ENCODE measurements at places on chromosomes 16 and 17.

DNA sequence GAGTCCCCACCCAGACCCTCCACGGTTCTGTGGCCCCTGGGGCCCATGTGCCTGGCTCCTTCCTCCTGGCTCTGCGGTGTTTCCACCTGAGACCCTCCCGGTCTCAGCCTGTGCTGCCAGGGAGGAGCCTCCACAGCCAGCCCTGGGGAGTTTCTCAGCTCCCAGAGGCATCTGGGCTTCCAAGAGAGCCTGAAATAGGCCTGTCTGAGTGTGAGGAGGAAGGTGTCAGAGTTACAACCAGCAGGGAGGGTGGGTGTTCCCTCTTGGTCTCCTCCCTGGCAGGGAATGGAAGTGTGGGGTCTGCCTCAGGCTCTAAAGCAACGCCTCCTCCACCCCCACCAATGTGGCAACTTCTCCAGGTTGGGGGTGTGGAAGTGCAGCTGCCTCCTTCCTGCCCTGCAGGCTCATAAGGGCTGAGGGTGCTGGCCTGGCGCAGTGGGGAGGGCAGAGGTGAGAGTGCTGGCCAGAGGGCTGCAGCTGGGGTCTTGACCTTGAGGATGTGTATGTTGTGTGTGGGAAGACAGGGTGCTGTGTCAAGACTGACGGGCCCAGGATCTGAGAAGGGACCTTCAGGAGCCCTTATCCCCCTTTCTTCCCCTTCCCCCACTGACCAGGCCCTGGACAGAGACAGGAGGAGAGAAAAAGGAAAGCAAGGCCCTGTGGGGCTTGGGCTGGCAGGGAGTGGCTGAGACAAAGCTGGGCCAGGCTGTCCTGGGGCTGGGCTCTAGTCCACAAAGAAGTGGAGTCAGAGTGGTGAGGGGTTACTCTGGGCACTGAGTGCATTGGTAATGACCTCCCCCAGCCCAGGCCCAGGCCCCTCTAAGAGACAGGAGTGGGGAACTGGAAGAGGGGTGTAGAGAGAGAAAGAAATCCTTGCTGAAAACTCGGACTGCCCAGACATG is 2.4 kb downstream of the CYGB start:
- DNase-seq, result no peak

DNA sequence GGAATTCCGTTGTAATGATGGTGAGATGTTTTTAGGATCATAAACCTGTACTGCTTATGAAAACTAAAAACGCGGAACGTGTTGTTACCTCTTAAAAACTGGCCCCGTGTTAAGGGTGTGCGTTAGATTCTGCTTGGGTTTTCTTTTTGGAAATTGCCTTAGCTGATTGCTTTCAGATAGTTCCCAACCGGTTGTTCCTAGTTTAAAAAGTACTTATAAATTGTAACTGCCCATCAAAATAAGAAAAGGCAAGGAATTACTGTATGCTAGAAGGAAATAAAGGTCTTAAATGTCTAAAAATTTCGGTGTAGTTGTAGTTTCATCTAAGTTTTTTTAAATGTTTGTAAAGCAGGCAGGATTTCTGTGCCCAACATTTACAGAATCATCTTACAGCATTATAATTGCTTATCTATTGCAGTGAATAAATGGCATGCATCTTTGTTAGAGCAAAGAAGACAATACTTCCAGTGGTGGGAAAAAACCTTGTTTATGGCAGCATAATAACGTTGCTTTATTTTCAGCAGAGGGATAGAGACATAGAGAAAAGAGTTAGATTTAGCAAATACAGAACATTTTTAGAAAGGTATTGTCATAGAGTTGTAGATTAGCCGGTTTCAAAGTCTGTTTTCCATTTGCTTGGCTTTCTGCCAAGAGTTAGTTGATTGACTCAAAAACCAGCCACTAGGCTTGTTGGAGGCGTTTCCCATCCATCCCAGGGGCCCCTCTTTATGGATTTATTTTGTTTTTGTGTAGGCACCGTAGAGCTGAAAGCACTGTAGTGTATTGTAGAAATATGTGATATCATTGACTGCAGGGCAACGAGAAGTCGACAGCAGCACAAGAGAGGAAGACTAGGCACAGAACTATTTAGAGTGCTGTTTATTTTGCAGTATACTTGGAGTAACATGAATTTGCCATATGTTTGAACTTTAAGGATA is 1.7 kb downstream of the PPM1D start:
- peak; percentile 51 for DNase-seq

GRCh38 chr16:24844101-24845030 is 1.4 kb upstream of the SLC5A11 start:
- DNase-seq, result peak; percentile 42

GRCh38 chr16:4077174-4077649 is 39.0 kb downstream of the ADCY9 start:
- no peak for DNase-seq

- no peak for DNase-seq
These were observed 34.5 kb downstream of the ABCC1 start for GRCh38 chr16:15983898-15984297.

- no peak for DNase-seq
These were observed 724 bp downstream of the MVP start for GRCh38 chr16:29820730-29821642.

DNA sequence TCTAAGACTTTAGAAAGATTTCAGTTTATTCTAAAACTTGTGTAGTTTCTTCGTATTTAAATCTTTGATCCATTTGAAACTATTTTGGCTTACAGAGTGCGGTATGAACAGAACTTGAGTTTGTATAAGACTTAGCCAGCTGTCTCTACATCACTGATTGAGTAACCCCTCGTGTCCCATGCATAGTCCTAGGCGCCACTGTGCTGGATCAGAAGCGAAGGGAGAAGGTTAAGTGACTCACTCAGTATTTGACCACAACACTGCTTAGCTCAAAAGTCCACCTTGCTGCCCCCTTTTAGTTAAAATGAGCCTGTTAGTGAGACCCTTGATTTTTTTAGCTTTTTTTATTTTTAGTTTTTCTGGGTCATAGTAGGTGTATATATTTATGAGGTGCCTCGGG is 28.4 kb downstream of the CD300LB start:
- DNase-seq, result no peak

- DNase-seq, result no peak
These were observed 195.4 kb downstream of the KATNIP start for GRCh38 chr16:27745348-27745747.

DNA sequence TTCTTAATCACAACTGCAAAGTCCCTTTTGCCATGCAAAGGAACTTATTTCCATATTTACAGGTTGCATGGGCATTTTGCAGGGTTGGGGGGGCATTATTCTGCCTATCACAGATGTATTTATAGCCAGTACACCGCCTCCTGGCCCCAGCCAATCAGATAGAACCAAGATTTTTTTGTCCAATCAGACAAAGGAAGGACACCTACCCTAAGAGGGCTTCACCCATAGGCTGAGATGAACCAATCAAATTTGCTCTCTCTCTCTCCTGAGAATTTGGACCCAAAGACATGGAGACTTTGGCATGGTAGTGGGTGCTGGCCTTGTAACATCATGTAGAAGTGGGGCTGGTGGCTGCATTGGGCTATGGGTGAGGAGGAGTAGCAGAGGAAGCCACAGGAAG is 3.9 kb upstream of the KCNG4 start:
- DNase-seq, result no peak

DNA sequence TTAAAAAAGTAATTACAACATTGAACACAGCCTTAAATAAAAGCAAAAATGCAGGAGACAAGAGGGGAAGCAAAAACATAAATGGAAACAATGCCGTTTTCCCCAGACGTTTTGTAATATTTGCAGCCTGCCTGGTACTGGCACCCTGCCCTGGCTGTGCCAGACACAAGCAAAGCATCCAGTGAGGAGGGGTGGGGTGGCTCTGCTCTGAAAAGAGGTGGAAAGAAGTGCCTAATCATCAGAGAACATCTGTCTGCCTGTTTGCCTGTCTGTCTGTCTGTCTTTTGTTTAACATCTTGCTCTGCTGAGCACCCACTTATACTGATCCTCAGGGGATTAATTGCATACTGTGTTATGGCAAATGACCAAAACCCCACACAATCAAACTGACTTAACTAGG is 62.7 kb downstream of the C16orf82 start:
- DNase-seq, result no peak

DNA sequence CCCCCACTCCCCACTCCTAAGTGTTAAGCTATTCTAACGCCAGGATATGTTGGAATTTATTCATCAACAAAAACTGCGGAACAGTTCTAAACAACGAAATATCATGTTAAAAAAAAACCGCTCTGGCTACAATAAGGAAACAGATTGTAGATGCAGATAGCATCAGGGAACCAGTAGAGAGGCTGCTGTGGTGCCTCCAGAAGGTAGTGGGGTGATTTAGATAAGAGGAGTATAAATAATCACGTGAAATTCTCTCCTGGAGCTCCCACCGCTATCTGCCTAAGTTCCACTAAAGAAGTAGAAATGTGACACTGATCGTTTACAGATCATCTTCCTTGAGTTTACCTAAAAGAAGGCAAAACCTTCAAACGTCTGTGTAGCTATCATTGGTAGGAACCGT is 8.0 kb downstream of the AHSP start:
- no peak for DNase-seq

GRCh38 chr17:78748730-78749317 is 33.2 kb downstream of the CYTH1 start:
- no peak for DNase-seq

DNA sequence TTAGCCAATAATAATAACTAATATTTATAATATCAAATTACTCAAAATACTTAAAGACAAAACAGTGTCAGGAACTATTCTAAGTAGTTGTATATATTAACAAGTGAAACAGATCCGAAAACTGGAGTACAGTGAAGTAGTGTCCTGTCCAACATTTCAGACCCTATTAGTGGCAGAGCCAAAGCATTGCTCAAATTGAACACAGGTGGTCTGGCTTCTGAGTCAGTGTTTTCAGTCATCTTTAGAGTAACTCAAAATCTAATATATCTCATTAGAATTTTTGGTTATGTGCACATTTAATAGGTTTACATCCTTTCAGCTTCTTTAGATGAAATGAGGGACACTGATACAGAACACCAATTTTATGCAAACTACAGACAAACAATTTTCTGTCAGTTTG is 652.5 kb downstream of the CDH11 start:
- no peak for DNase-seq

GRCh38 chr16:55555436-55555835 is 11.0 kb upstream of the CAPNS2 start:
- no peak for DNase-seq

- DNase-seq, result no peak
These were observed 1308.0 kb downstream of the CDH11 start for GRCh38 chr16:63813862-63814261.

DNA sequence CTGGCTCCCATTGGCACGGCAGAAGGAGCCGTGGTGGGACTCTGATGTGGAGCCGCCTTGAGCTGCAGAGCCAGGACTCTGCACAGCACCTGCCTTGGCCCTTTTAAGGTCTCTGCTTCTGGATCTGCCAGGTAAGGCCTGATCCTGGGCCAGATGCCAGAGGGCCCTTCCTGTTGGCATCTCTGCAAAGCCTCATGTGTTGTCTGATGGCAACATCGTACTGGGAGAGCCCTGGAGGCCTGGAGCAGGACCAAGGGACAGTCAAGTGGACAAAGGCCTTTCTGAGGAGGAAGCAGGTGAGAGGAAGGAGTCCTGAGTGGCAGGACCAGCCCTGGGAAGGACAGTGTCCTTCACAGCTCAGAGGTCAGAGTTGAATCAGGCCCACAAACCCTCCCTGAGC is 26.1 kb downstream of the SOCS1 start:
- DNase-seq, result no peak

DNA sequence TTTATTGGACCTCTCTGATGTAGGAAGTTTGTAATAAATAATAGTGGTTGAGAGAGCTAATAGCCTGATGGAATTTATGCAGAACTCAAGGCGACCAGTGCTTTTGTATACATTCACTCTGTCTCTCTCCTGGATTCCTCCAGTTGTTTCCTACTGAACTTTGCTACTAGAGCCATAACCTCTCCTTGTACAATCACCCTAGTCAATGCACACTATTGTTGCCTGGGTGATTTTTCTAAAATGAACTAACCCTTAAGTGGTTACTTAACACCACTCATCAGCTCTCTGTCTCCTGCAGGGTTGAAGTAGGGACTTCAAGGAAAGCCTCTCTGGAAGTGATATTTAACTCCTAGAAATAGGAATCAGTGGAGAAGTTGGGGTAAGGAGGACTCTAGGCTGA is 9.7 kb downstream of the PHKB start:
- no peak for DNase-seq

GRCh38 chr17:46822388-46822921 is 4.0 kb upstream of the WNT3 start:
- peak; percentile 84 for DNase-seq

GRCh38 chr16:73065632-73066330 is 17.9 kb upstream of the ZFHX3 start:
- DNase-seq, result no peak

DNA sequence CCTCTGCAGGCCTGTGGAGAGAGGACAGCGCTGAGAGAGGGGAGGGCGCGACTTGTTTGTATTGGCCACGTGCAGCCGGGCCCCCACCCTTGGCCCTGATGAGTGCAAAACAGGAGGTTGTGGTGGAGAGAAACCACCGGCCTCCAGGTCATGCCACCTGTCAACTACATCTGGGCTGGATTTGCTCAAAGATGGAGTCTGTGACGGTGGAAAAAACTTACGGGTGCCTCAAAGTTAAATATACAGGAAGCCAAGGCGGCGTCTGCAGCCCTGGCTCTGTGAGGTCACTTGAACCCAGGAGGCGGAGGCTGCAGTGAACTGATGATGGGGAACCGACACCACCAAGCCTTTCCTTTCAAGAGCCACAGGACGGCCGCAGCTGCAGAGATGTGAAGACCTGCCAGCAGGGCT is 15.7 kb downstream of the C16orf74 start:
- no peak for DNase-seq

DNA sequence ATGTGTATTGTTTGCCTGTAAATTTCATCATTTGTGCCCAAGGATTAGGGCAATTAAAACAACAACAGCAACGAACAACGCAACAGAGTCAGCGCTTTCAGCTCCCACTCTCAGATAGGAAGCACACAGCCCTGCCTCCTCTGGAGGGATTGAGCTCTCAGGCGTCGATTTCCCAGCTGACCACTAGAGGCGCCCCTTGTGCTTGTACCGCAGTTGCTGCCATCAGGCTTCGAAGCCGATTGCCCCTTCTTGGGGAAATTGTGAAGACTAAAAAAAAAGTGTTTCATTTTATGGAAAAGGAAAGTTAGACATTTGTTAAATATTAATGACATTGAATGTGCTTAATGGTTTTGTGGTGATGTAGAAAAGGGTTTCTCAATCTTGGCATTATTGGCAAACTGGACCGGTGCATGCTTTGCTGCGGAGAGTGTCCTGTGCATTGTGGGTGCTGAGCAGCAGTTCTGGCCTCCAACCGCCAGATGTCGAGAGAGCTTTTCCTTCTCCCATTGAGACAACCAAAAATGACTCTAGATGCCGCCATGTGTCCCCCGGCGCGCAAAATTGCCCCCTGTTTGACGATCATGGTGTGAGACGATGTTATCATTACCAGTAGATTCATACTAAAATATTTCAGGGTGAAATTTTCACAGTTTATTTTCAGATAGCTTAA is 650.4 kb upstream of the RBFOX1 start:
- peak; percentile 81 for DNase-seq
